ENCODE measurements at places on chromosomes 5 and 9.
A peak's percentile ranks its signal among the peaks of the same experiment; 100 is the strongest.

DNA sequence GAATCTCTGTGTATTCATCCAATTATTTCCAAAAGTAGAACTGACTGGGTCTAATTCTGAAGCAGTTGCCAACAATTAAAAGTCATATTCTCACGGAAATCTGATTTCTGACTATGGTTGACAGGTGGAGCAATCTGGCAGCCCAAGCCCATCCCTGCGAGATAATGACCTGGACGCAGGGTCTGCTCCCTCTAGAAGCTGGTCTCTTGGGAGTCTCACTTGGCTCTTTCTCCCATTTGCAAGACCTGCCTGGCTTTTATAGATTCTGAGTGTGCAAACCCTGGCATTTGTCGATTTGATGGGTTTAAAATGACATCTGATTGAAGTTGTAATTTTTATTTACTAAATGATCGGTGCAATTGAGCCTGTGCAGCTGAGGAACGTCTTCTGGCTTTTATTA lies 49.4 kb upstream of the NEURL1B start:
- DNase-seq, result no peak

- DNase-seq, result no peak
Observed at GRCh38 chr5:50853151-50853550, 186.7 kb downstream of the PARP8 start.

GRCh38 chr5:140143521-140144258 lies 18.0 kb downstream of the IGIP start:
- no peak for DNase-seq

DNA sequence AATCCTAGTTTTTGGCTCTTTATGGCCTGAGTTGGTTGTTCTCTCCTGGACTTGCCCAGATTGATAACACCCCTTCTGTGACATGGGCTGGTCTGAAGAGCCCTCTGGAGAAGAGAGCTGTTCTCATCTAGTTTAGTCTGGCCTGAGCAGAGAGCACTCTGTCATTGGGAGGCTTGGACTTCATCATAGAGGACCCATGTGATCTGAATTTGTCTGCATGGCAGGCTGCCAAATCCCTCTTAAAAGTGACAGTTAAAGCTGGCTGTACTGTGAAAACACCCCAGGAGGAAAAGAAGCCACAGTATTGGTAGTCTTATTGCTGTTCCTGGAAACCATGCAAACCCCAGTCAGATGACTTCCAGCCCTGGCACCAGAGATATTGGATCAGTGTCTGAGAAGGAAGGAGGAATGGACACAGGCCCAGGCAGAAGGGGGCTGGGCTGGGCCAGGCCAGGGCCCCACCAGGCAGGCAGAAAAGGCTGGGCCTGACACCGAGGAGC lies 3.7 kb upstream of the WDR31 start:
- DNase-seq, result no peak

DNA sequence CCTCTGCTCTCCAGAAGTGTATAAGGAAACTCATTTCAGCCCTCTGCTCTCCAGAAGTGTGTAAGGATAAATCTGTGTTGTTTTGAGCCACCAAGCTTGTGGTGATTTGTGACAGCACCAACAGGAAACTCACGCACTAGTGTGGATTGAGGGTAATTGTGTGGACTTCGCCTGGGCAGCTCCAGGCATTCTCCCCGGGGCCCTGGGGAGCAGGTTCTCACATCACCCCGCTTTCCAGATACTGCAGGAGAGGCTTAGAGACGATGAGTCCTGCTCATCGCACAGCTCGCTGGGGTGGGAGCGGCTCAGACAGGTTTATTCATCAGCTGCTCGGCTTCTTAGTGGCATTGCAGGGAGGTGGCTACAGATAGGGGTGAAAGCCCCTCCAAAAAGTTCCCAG lies 38.4 kb upstream of the RNF130 start:
- no peak for DNase-seq

GRCh38 chr5:435961-436640 lies 6.9 kb upstream of the EXOC3 start:
- no peak for DNase-seq

DNA sequence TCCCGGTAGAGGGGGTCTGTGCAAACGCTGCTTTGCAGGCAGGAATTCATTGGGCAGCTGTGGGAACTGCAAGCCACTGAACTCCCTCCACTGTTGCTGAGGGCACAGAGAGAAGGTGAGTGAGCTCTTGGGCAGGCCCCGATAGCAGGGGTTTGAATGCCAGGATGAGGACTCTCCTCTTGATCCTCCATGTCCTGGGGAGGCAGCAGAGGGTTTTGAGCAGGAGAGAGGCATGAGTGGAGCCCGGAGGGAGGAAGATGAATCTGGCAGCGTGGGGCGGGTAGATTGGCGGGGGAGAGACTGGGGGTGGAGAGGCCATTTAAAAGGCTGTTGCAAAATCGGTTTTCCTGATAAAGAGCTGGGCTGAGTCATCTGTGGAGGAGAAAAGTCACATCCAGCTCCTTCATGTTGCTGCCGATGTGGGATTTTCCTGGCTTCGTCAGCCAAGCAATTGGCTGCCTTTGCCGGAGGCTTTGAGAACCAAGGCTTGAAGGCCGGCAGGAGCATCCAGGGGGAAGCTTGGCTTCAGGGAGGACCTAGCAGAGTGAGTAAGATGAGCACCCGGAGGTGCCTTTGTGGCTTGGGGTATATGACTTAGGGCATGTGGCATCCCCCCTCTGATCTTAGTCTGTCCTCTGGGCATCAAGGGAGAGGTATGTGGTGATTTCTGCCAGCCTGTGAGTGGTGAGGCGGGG lies at the start of gene SYNPO:
Gene SYNPO (plus strand): TSS at position 350 of the 695 bp plus-strand sequence. CDS start 7,616 bp downstream, outside the sequence.
- DNase-seq, result peak; percentile 76

- DNase-seq, result no peak
Observed at GRCh38 chr9:27118916-27119315, 9.9 kb downstream of the TEK start.

DNA sequence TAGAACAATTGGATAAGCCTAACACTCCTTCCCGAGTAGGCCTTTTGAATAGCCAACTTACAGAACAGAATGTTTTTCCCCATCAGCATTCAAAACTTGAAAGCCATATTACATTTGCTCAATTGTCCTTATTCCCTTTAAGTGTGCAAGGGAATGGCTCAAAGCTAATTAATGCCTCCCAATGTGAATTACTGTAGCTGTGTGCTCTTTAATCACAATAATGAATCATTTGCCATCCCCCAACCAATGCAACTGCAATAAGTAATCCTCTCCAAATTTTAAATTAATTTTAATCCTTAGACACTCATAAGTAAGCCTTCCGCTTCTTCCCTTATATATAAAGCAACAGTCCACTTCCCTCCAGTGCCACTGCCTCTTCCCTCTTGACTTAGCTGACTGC lies 115.9 kb downstream of the DROSHA start:
- no peak for DNase-seq

DNA sequence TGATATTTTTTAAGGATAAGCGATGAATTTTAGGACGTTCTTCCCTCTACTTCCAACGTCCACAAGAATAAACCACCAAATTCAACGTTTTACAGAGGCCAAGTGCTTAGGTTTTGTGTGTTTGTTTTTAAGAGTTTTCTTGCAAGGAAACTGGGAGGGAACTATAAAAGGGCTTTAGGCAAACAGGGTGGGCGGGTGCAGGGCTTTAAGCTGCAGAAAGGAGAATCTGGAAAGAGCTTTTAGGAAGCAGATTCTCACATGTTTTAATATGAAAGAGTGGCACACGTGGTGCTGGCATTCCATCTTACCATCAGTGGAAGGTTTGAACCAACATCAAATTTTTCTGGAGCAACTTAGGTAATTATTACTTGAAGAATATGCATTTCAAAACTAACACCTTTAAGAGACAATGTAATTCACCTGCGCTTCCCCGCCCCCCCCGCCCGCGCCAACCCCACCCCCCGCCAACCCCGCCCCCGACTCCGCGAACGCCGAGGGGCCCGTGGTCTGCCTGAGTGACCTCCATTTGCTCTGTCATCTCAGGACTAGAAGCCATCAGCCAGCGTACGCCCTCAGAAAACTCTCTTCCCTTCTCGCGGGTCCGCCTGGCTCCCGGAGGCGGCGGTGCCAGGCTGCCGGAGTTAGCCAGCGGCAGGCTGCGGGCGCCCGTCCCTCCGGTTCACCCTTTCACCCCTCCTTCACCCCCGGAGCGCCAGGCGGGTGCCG lies 911 bp upstream of the PIK3R1 start:
- no peak for DNase-seq

- no peak for DNase-seq
Observed at GRCh38 chr9:121782514-121783110, 131.2 kb downstream of the DAB2IP start.

GRCh38 chr9:136629001-136629878 lies 33.5 kb upstream of the EGFL7 start:
- no peak for DNase-seq

DNA sequence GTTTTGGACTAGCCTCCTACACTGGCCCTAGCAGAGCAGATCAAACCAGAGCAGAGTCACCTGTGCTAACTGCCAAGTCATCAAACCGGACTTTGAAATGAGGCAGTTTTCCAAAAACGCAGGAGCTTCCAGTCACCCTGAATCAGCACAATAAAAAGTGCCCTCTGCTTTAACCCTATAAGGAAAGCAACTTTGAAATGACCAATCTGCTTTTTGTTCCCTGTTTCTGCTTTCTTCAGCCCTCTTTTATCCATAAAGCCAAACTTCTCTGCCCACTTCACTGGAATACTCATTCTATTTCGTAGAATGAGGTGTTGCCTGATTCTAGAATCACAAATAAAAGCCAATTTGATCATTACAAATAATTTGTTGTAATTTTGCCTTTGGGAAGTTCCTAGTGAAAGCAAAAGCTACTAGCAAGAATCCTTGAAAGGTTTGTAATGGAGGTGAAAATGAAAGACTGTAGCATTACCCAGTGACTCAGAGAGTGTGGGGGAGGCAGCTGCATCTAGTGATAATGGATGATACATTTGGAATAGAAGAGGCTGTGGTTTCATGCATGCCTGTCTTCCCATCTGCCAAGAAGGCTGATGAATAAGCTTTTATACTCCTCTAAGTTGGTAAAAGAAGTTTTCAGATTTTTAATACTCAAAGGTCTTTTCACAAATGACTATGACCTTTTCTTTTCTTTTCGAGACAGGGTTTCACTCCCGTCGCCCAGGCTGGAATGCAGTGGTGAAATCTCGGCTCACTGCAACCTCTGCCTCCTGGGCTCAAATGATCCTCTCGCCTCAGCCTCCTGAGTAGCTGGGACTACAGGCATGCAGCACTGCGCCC lies 14.9 kb downstream of the SPAAR start:
- no peak for DNase-seq

Measured in keratinocyte (primary cell).